ENCODE measurements at places on chromosomes 2 and 18.

DNA sequence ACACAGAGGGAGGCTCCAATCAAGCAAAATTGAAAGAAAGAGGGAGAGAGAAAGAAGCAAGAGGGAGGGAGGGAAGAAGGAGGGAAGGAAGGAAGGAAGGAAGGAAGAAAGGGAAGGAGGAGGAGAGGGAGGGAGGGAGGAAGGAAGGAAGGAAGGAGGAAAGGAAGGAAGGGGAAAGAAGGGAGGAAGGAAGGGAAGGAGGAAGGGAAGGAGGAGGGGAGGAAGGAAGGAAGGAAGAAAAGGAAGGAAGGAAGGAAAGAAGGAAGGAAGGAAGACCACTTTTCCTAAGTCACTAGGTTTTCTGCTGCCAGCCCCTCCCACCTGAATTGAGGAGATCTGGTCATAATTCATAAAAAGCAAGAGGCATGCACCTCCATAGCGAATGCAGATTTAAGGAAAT, 287.0 kb downstream of the SP3 start:
- DNase-seq = no peak

- DNase-seq = no peak
These were observed 453.4 kb downstream of the KCNJ3 start for GRCh38 chr2:155151945-155152344.

- DNase-seq = no peak
These were observed 16.6 kb upstream of the NPAS2 start for GRCh38 chr2:100803334-100803733.

DNA sequence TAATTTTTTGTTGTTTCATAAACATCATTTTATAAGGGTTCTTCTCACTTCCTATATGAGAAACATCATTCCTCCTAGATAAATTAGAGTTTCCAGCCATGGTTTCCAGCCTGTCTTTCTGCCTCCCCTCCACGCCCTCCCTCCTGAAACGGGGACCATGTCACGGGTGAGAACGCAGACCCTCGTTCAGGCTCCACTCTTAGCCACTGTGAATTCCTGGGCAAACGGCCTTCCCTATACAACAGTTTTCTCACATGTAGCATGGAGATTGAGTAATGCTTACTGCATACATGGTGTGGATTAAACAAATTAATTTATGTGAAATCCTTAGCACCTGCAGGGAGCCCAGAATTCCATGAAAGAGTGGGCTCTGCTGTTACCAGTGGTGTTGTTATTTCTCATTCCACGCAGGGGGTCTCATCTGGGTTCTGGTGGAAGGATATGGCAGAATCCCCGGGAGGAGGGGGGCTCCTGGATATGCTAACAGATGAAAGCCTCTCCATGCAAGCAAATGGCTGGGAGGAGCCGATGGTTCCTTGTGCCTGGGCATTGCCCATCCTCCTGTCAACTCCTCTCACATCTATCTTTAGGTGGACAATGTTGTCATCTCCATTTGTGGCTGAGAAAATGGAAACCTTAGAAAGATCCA, 54.0 kb upstream of the TWIST2 start:
- DNase-seq = no peak

GRCh38 chr2:15728245-15728938, 136.7 kb downstream of the DDX1 start:
- DNase-seq = peak; percentile 56

- DNase-seq = no peak
These were observed 6.6 kb upstream of the NTSR2 start for GRCh38 chr2:11676640-11677039.

All from hypothalamus (tissue), 51 donors.